ENCODE measurements at places on chromosomes 3 and 15.

- DNase-seq, result no peak
Observed at GRCh38 chr3:178868681-178869080, 202.9 kb downstream of the ZMAT3 start.

- no peak for DNase-seq
Observed at GRCh38 chr3:196208942-196209695, 2.1 kb downstream of the ZDHHC19 start.

GRCh38 chr3:125460233-125460632 is 59.8 kb downstream of the SNX4 start:
- DNase-seq, result no peak

DNA sequence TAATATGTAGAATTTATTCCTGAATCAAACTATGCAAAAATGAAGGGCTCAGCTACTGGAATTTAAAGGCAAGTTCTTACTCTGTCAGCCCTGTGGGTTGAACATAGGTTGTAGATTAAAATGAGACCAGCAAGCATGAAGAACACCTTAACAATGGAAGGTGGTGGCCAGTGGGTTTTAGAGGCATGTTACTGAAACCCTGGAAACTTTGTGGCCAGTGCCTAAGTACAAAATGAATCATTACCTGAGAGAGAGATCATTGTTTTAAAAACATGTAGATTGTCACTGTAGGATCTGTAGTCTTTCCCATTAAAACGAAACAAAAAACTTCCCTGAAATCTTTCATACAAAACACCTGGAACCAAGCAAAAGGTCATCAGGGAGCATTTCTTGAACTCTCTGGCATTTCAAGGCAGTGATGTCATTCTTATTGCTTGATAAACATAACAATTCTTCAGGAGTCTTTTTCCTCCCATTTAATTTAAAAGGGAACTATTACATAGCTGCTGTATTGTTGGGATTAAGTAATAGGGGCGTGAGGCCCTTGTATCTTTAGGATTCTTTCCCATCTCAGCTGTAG is 51.8 kb downstream of the TMEM108 start:
- DNase-seq, result no peak

DNA sequence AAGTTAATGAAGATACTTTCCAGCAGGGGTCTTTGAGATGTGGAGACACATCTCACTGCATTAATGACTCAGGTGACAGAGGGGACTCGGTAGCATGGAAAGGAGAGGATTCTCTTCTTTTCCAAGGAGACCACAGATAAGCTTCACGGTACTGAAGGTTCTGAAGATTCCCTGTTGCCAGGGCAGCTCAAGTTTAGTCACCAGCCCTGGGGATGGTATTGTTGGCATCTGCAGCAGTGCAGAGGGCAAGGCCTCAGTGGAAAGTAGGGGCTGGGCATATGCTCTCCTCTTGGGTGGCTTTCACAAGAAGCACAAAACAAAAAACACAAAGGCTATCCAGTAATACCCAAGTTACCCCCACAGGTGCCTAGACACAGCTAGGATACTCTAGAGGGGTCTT is 38.0 kb upstream of the MRPL3 start:
- DNase-seq, result no peak

GRCh38 chr15:99123713-99124451 is 19.0 kb downstream of the SYNM start:
- no peak for DNase-seq

- no peak for DNase-seq
Observed at GRCh38 chr15:27579738-27580137, 519.4 kb downstream of the OCA2 start.

GRCh38 chr3:141402476-141403171 is 34.3 kb downstream of the ZBTB38 start:
- DNase-seq, result peak; percentile 51

DNA sequence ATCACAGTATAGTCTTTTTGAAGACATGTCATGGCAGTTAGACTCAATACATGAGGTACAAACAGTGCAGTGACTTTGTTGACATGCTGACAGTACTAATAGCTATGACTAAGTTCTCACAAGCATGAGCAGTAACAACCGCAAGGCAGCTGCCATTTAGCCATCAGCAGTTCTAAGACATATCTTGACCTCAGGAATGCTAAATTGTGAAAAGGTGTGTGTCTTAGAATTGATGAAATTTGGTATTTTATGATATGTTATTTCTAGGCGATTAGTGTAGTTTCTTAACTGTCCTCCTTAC is 60.7 kb upstream of the FURIN start:
- DNase-seq, result no peak

- DNase-seq, result no peak
Observed at GRCh38 chr3:124886168-124887056, 753 bp downstream of the ITGB5 start.

GRCh38 chr15:84755736-84756527 is 7.5 kb downstream of the ZNF592 start:
- no peak for DNase-seq
